ENCODE measurements at places on chromosomes 3 and 15.

DNA sequence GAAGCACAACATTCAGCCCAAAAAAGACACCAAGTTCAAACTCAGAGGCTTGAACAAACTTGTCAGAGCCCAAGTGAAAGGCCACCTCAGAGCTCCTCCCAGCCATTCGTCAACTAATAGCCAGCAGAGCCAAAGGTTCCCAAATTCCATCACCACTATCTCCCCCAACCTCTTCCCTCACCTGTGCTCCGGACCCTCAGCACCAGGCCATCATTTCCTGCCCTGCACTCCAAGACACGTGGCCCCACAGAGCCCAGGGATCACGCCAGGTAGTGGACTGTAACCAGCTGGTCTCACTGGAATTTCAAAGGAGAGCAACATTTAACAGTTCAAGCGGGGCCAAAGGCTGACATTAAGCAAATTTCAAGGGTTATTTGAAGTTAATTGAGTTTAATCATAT is 245.2 kb upstream of the IGF1R start:
- no peak for DNase-seq

- no peak for DNase-seq
Measured at GRCh38 chr3:120393761-120394160, 44.6 kb upstream of the LRRC58 start.

DNA sequence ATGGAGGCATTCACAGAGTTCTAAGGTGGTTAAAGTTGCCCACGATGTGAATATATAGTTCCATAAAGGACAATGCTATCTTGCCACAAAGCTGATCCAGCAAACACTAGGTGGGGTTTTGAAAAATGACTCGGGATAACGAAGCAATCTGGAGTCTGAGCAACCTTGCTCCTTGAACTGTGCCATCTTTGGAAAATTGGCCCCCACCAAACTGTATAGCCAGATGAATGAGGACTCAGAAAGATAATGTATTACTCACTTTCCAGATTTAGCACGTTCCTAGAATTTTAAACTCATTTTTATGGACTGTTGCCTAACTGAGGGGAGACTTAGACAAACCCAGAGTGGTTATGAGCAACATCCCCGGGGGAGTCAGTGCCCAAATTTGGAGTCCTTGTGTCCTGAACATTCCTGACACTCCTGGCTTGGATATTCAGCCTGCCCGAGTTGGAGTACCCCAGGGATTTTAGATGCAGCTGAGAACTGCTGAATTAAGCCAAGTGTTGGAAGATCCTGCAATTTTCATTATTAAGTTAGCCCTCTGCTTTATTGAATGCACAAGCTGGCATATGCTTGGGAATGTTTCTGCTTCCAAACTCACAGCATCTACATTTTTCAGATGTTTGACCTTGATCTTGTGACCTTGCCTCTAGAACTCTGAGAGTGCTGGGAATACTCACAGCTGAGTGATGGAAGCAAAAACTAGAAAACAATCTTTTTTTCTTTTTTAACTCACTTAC is 8.8 kb upstream of the MAGI1 start:
- no peak for DNase-seq

- no peak for DNase-seq
Measured at GRCh38 chr3:148911592-148911991, 46.5 kb downstream of the CPA3 start.

DNA sequence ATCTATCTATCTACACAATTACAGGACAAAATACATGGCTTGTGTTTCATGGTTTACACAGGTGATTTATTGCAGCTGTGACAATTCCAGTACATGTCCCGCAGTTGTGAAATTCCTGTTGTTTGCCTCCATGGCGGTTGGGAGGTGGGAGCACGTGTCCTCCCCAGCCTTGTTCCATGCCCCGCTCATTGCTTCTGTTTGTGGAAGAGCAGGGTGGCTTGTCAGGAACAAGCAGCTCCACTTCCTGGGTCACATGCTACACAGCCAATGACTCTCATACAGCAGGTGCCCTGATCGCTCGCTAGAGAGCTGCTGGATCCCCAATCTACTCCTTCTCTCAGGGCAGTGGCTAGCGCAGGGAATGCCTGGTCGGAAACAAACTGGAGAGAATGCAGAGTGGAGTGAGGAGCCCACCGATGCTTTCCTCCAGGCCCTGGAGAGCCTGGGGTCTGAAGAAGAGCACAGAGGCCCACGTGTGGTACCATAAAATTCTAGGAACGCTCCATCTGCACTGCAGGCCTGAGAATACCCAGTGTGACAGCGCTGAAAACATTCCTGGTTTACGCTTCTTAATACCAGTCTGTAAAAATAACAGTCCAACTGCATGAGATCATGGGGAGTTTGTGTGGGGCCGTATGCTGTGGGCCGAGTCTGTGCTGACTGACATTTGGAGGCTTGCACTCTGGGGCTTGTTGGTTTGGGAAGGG is 270.6 kb upstream of the RGMA start:
- no peak for DNase-seq

GRCh38 chr3:192727032-192727847 is at the start of gene FGF12:
TSS of gene FGF12 (minus strand) at chr3:192727541.
- DNase-seq, result peak; percentile 17

DNA sequence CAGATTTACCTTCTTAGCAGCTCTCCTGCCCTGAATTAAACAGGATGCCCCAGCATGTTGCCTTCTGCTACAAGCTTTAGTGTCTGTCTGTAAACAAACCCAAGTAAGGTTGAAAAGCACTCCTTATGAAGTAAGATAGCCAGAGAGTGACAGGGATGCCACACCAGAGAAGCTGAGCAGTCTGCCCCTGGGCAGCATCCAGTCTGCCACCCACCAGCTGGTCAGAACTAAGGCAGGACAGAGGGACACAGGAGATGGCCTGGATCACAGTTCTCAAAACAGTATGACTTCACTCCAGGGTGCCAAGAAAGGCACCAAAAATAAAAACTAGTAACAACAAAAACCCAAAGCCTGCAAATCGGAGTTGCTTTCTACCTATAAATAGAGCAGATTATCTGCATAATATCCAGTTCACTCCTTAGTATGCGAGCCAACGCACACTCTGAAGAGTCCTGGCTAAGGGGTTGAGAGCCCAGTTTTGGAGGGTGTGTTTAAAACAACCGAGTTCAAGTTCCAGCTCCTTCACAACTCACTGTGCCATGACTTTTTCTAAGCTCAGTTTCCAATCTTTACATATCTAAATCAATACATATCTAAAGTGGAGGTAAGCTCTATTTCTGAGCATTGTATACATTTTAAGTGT is 198.9 kb downstream of the KCNMB2 start:
- DNase-seq, result no peak

DNA sequence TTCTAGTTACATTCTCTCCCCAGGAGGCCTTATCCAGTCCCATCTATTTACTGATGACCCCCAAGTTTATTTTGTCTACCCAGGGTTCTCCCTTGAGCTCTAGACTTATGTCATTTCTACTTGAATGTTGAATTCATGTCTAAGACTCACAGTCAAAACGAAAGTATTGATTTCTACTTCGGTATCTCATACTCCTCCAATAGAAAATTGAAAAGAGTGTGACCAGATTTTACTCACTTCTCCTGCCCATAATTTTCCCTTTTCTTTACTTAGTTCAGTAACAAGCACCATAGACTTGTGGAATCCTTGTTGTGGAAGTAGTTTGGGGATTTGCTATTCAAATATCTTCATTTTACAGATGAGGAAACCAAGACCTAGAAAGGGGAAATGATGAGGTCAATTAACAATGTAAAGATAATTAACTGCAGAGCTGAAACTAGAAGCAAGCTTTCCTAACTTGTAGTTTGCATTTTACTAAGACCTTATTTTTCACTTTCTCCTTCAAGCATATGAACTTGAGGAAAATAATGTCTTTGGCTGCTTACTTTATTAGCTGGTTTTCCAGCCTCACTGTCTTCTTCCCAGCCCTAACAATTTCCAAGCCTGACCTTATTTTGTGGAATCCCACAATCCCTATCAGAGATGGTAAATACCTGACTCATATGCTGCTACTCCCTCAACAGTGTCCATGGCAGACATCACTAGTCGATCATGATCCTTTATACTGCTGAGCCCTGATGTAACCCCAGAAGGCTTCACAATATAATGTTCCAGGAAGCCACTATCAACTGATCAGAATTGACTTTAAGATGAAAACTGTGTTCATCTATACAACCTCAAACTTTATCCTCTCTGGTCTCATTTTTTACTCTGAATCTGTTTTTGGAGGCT is 123.9 kb upstream of the AGBL1 start:
- DNase-seq, result no peak

- DNase-seq, result no peak
Measured at GRCh38 chr3:126994661-126995245, 11.8 kb downstream of the PLXNA1 start.

GRCh38 chr3:99439892-99440291 is 198.5 kb upstream of the COL8A1 start:
- no peak for DNase-seq

DNA sequence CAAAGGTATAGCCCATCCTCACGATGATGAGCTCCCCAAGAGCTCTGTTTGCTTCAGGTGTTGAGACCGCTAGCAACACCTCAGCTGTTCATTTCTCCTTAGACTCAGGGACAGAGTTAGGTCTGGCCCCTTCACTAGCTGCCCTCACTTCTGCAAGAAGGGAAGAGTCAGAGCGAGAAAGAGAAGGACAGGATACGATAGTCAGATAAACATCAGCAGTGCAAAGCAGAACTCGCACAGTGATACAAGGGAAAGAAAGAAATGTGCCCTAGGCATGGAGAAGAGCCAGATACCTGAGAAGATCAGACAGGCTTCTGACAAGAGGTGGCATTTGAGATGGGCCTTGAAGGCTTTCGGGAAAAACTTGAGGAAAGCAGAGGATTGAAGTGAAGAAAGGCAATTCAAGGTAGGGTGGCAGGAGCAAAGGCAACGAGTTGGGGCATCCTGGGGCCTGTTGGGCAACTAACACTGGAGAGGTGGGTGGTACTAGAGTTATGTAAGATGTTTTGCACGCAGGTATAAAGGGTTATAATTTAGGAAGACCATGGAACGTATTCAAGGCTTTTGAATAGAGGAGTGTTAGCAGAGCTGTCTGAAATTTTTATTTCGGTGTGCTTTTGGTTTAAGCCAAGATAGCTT is 106.0 kb downstream of the PGPEP1L start:
- DNase-seq, result no peak

GRCh38 chr15:68994149-68994548 is 20.3 kb upstream of the NOX5 start:
- DNase-seq, result no peak

DNA sequence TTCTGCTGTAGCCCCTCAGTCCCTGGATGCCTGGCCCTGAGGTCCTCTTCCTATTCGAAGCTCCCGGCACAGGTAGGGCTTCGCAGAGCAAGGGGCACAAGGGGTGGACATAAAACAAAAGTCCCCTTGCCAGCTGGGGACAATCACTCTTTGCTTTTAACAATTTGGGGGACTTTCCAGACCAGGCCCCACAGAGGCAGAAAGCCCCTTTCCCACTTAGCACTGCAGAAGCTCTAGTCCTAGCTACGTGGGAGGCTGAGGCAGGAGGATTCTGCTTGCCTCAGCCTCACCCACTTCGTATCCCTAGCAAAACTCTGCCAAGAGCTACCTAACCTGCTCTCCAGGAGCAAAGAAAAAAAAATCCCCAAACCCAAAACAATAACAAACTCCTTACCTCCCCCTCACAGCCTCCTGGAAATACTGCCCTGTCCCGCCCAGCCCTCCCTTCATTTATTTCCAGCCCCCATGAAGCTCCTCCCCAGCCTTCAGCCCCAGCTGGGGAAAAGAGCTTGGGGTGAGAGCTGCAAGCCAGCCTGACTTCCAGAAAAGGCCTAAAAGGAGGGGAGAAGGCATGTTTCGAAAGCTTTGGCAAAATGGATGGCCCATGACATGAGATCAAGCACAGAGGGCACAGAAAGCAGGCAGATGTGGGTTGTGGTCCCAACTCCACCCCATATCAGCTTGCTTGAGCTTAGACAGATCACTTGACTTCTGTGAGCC is at the start of gene CIDEC:
CIDEC (minus strand) TSS at position 424 of the 720 bp plus-strand sequence. CDS start 1,767 bp downstream, outside the sequence.
- no peak for DNase-seq

GRCh38 chr15:83306561-83306960 is 22.1 kb upstream of the BNC1 start:
- no peak for DNase-seq

- no peak for DNase-seq
Measured at GRCh38 chr15:101269479-101270223, 7.6 kb downstream of the SELENOS start.

DNA sequence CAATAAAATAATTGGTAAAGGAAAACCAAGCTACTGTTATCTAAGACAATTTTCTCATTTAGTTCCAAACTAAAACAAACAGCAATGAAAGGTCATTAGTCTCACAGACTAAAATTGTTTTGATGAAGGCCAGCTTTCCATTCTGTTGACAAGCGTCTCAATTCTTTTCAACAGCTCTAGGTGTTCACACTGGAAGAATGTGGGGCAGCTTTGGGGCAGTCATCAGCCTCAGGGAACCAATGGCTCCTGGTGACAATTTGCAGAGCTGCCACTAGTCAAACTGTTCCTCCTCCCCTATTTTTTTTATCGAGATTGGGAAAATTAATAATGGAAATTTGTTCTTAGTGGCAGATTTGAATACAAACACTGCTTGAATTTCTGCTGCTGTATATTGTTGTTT is 104.2 kb downstream of the MEIS2 start:
- DNase-seq, result no peak

GRCh38 chr15:25633862-25634261 is 195.0 kb upstream of the UBE3A start:
- DNase-seq, result no peak

DNA sequence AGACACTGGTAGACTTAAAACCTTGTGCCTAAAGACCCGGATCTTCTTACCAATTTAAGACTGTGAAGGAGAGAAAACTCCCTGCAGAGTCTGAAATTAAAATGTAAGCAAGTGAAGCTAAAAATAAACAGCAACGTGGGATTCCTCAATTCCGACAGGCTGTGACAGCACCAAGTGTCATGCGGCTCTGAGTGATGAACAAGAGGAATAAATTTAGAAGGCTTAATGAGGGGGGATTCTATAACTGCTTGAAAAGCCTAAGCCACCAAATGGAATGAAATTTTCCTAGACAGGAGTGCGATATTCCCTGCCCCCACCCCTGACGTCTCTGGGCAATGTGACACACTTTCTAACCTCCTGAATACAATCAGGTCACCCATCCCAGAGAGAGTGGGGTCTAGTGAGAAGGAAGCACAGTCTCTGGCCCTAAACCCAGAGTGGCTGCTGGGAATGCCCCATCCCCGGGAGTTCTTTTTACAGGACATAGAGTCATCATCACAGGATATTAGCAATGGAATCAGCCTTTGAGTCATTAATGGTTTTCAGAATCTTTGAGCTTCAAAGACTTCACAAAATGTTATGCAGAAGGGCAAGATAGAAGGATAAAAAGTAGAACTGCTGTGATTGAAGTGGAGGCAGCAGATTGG is 114.3 kb downstream of the EDEM1 start:
- no peak for DNase-seq

GRCh38 chr3:40766396-40766795 is 241.6 kb downstream of the ZNF621 start:
- DNase-seq, result no peak

DNA sequence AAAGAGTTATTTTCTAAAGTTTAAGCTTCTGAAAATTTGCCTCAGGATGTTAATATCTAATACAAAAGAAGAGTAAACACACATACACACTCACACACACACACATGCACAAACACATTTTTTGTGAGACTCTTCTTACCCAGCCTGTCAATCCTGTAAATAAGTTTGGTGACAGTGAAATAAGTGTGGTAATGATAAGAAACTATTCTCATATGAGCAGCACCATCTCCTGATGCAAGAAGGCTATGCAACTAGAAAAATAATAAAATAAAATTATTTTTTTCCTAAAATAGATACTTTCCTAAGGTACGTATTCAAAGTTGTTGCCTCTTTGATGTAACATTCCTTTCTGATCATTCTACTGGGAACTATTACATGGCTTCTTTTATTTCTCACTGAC is 155.1 kb downstream of the MECOM start:
- no peak for DNase-seq
